T1000 (cell line): ENCODE measurements at places on chromosomes 3 and 15.

GRCh38 chr3:102156426-102156825, 278.4 kb upstream of the ZPLD1 start:
- DNase-seq = no peak

GRCh38 chr15:39364721-39365120, 216.2 kb upstream of the THBS1 start:
- no peak for DNase-seq

DNA sequence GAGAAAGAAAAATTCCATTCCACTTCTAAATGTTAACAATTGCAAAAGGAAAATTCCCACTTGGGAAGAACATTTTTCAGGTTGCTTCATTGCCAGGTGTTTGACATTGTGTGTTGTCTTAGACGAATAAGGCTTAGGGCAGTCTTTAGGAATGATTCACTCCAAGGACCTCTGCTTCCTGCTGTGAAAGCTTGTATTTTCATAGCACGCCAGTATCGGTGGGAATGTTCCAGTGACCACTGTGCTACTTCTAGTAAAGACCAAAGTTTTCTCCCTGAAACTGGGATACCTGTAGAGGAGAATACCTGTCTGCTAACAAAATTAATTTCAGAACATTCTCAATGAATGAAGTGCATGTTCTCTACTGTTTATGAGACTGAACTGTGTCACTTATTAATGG, 64.1 kb downstream of the CDIN1 start:
- DNase-seq = no peak

DNA sequence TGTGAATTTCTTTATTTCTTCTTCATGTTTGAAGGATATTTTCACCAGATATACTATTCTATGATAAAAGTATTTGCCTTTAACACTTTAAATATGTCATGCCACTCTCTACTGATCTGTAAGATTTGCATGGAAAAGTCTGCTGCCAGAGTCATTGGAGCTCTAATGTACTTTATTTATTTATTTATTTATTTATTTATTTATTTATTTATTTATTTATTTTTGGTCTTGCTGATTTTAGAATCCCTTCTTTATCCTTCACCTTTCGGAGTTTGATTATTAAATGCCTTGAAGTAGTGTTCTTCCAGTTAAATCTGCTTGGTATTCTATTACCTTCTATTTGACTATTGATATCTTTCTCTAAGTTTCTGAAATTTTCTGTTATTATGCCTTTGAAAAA, 1669.6 kb downstream of the OTOL1 start:
- no peak for DNase-seq

- DNase-seq = no peak
Observed at GRCh38 chr3:2810723-2811122, 299.5 kb downstream of the IL5RA start.

DNA sequence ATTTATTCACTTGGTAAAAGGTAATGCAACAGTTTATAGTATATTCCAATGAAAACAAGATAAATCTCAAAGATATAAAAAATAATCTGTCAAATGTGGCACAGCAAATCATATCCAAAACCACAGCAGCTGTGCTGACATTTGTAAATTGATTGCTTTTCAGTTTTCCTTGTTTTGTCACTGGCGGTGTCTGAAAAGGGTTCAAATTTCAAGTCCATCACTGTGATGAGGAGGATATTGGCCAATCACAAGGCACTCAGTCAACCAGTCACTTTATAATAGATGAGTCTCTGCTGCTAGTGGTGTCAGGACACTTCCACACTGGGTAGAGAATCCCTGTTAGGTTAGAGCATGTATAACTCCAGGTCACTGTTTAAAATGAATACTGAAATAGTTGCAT, 154.8 kb downstream of the SLC9A9 start:
- DNase-seq = no peak

DNA sequence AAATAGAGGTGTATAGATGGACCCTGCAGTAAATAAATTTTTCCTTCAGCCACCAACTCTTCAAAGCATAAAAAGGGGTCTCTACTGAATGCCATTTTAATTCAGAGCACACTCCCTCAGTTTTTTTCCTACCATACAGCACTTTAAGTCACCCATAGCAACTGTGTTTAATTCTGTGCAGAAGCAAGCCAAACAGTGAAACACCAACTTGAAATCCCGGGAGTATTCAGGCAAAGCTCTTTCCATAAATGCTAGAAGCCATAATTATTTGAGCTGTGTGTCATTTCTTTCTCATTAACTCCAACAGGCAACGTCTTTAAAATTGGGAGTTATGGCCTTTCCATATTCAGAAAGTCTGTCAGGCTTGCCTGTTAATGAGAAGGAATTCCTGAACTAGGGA, 562.1 kb downstream of the GRM7 start:
- DNase-seq = no peak

DNA sequence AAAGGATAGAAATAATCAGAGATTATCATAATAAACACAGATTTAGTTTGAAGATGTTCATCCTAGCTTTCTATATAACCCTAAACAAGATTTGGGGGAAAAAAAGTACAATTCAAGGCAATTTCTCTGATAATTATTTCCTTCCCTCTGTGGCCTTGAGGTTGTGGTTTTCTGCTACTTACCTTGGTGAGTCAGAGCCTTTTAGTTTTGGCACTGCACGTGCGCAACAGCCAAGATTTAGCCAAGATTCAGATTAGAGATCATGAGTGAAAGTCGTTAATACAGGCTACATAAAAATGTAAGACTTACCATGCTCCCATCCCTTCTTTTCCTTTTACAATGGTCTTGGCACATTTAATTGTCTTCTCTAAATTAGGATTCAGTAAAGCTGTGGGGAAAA, 6.7 kb downstream of the LYZL4 start:
- no peak for DNase-seq

DNA sequence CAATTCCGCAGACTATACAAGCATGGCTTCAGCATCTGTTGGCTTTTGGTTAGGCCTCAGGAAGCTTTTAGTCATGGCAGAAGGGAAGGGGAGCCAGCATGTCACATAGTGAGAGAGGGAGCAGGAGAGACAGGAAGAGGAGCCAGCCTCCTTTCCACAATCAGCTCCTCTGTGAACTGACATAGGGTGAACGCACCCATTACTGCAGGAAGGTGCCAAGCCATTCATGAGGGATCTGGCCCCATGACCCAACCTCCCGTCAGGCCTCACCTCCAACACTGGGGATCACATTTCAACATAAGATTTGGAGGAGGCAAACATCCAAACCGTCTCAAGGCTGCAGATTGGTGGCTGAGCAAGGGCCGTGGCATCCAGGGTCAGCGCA, 106.3 kb downstream of the LRRK1 start:
- no peak for DNase-seq

GRCh38 chr3:48518069-48518468, 14.1 kb upstream of the SHISA5 start:
- DNase-seq = no peak

DNA sequence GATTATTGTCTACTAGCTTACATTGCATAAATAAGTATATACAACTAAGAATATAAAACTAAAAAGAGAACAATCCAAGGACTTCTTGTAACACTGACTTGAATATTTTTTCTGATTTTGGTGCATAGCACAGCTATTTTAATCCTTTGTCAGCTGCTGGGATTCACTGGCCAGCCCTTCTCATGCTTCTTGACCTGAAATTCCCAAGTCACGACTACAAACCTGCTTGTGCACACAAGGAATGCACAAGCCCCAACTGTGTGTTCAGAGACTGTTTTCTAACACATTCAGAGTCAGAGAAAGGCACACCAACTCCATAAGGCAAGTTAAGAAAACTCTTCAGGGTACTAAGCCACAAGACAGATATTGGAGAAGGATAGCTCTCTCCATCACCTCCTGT, 80.9 kb downstream of the TNIK start:
- DNase-seq = no peak

GRCh38 chr3:30908456-30909037, 14.1 kb upstream of the GADL1 start:
- no peak for DNase-seq

DNA sequence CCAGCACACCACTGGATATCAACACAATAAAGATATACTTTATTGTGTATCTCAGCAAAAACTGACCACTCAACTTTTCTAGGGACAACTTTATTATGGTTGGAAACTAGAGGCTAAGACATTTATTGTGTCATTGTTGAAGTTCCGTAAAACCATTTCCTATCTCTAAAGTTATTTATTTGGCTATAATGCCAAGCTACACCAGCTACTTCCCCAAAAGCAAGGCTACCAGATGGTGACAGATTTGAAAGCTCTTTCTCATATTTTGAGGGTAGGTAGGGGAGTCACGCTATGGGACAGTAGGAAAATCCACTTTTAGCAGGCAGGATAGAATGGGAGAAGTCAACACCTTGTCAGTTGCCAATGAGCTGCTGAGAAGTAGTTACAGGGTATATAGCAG, 834.6 kb upstream of the CFAP20DC start:
- no peak for DNase-seq

GRCh38 chr3:48437812-48438211, 2.1 kb downstream of the CCDC51 start:
- no peak for DNase-seq

GRCh38 chr3:137852391-137852830, 88.3 kb downstream of the SOX14 start:
- no peak for DNase-seq

DNA sequence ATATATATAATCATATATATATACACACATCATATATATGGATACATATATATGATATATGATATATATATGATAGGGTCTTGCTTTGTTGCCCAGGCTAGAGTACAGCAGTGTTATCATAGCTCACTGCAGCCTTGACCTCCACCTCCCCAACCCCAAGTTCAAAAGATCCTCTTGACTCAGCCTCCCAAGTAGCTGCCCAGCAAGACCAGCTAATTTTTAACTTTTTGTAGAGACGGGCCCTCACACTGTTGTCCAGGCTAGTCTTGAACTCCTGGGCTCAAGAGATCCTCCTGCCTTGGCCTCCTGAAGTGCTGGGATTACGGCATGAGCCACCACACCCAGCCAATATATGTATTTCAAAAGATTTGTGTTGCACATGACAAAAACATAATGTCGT, 83.0 kb downstream of the TBL1XR1 start:
- DNase-seq = no peak

DNA sequence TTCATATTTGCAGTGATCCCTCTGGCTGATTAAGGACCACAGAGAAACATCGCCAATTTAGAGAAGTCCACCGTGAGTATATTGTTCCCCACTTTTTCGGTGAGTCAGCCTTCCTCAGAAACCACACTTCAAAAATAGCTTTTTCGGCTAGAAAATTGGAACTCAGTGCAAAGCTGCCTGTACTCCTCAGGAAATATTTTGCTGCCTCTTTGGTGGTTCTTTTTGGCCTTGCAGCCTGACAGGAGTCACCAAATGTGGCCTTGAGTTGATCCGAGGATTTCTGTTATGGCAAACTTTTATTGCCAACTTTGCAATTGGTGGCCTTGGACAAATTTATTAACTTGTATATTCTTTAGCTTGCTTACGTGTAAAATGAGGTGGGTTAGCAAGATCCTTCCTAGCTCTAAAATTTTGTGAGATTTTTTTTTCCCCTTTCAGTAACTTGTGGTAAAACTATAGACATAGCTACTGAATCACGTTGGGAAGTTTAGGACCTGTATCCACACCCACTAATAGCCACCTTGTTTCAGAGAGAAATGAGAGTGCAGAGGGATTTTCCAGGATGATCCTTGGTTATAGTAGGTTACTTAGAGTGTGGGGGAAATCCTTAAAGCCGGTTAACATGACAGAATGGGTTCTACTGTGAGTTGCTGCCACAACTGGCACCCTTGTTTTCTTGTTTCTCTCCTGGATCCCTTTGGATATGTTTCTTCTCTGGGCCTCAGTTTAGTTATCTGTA, 9.9 kb downstream of the ARL6IP5 start:
- DNase-seq = no peak

GRCh38 chr3:14425581-14426304, 23.3 kb downstream of the SLC6A6 start:
- DNase-seq = no peak

DNA sequence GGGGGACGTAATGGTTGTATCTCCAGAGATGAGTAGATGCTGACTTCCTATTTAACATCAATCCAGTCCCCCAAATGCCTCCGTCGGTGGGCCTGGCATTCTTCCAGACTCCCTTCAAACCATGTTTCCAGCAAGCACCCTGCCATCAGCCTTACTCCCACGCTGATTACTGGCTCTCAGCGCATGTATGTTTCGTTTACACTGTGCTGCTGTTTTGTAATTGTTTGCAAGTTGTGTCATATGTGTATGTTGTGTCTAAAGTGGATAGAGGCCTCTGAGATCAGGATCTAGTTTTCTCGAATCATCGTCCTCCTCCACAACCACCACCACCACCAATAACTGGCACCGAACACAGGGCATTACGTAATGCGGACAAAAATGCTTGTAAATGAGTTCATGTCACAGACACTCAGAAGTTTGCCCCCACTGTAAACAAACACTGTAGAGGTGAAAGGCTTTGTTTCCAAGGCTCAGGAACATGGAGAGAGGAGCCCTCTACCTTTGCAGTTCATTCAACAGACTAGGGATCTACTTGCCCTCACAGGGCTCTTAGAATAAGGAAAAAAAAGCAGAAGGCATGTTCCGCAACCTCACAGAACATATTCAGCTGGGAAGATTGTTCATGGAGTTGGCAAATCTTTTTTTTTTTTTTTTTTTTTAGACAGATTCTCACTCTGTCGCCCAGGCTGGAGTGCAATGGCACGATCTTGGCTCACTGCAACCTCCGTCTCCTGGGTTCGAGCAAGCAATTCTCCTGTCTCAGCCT, 46.1 kb upstream of the SEMA4B start:
- DNase-seq = peak; percentile 70

DNA sequence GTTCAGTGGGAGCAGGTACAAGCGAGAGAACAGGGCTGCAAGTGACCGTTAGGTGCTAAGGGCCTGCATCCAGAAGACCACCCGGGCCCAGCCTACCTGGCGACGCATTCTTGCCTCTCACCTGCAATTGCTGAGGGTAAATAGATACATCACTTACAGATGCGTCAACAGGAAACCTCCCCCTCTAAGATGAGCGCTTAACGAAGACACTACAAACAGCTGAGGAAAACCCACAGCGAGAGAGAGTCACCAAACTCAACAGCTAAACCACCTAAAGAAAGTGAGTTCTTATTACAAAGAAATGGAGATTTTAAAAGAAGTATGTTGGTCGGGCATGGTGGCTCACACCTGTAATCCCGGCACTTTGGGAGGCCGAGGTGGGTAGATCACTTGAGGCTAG, 157.9 kb downstream of the CHSY1 start:
- DNase-seq = no peak
